ENCODE measurements at places on chromosomes 7 and 10.

GRCh38 chr7:158646766-158647474 lies 57.7 kb downstream of the NCAPG2 start:
- no peak for DNase-seq

DNA sequence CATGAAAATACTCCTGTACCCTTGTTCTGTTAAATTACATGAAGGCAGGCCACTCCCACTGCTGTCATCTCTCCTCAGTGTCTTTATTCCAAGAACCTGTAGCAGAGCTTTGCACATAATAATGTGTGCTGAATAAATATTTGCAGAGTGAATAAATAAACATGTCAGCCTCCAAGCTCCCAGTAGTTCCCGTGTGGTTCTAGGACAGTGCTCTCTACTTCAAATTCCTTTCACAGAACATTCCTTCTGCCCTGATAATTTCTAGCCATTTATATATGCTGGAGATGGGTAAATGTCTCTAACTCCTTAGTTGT lies 20.3 kb upstream of the HYAL4 start:
- no peak for DNase-seq

DNA sequence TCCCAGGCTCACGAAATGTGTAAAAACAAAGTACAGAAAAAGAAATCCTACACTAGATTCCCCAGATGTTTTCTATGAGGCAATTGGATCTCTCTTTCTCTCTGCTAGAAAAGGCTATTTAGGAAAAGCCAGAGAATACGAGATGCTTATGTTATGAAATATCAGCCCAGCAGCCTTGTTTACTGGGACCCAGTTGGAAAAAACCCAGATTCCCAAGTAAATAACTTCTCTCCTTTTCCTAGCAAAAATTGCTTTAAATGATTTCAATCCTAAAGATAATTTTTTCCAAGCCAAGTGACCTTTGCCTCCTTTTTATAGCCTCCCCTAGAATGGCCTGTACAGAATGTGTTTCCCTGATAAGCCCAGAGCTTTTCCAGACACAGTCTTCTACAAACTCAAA lies 199.3 kb downstream of the PLXNA4 start:
- DNase-seq, result no peak

- no peak for DNase-seq
Measured at GRCh38 chr10:52768001-52768532, 4.5 kb downstream of the MBL2 start.

GRCh38 chr10:112851588-112852211 lies 98.3 kb upstream of the TCF7L2 start:
- no peak for DNase-seq

DNA sequence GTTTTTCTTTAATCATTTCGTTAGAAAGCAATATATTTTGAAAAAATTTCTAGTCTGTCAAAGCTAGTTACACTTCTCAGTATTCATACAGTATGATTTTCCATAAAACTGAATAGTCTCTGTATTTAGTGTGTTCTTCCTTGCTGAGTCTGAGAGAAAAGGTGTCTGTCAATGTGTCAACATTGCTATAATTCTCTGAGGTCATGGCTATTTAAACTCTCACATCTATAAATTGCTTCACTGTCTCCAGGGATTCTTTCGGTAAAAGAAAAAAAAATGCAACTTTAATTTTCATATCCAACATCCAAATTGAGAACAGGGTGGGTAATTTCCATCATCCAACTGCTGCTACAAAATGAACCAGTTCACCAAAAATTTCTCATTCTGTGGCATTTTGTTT lies 319.7 kb upstream of the GHITM start:
- no peak for DNase-seq

DNA sequence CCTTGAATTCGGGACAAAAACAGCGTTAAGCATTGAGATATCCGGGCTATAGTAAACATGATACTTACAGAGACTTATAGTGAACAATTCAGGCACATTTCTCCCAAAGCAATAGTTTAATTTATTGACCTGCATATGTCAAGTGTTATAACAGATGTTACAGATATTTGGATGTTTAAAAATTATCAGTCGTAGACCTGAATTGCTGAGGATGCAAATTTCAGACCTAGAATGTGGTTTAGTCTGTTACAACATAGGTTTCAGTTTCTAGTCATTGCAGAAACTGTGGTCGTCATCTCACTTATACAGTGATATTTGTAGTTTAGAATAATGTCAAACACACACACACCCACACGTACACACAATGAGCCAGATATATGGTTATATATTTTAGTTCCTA lies 85.2 kb downstream of the VTI1A start:
- no peak for DNase-seq

- DNase-seq, result no peak
Measured at GRCh38 chr7:50317221-50317678, 12.7 kb downstream of the IKZF1 start.

DNA sequence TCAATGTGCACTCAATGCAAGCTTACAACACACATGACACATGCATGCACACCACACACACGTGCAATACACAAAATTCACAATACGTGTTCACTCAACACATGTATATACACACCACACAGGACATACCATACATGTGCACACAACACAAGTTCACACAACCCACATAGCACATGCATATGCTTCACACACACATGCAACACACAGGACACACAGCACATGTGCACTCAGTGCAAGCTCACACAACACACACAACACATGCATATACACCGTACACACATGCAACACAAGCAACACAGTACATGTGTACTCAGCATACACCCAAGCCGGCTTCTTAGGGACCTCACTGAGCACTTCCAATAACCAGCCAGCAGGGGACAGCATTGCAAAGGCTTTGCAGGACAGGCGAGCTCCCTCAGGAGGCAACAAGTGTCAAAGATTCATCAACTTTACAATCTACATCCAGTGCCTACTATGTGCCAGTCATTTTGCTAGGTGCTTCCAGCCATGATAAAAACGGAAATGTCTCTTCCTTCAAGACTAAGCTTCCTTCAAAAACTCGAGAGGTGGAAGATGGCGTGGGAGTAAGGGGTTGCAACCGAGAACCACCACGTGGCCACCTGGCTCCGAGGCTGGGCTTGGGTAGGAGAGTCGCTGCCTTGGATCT lies 61.1 kb downstream of the JCAD start:
- peak; percentile 73 for DNase-seq

DNA sequence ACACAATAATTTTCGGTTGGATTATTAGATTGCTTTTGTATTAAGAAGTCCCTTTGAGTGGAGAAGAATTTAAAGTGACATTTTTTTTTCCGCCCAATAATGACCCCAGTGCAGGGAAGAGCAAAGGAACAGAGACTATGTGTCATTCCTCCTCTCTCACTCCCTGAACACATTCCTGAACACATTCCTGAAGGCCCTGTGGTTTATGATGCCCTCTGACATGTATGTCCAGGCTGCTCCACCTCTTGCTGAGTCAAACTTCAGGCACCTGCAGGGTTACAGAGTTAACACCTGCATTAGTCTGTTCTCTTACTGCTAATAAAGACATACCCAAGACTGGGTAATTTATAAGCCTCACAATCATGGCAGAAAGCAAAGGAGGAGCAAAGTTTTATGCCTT lies 704.0 kb upstream of the LRRN3 start:
- DNase-seq, result peak; percentile 48

DNA sequence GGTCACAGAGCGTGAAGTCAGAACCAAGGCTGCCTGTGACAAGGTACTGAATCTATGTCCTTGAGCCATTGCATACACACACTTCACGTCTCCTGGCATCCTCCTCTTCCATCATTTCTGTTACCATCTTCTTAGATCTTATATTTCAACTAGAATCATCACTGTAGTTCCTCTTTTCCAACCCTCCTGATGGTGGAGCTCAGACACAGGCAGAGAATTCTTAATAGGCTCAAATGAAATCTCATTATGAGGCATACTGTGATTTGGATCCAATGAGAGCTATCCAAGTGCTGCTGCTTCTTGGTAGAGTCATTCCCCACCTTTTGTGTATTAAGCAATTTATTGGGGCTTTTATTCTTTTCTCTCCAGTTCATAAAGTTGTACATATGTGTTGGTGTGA lies 113.2 kb downstream of the CALCR start:
- no peak for DNase-seq

- no peak for DNase-seq
Measured at GRCh38 chr7:798921-799470, 33.3 kb upstream of the SUN1 start.

- DNase-seq, result no peak
Measured at GRCh38 chr10:107264742-107265141, 100.2 kb upstream of the SORCS1 start.

DNA sequence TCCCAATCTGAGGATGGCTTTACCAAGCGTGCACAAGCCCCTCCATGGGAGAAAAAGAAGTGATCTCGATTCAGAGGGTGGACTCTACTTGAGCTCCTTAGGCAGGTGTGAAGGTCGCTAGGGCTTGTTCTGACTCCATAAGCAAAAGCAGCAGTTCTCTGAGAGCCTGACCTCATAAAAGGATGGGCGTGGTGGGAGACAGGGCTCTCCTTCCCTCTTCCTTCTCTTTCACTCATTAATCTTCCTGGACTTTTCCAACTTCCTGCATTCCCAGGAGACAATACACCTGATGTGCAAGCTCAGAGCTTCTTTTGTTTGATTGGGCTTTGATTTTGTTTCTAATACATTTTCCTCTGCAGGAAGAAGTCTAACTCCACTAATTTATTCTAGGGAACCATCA lies 22.3 kb upstream of the TMEM72 start:
- no peak for DNase-seq

GRCh38 chr7:95525503-95525902 lies 39.8 kb downstream of the ASB4 start:
- DNase-seq, result no peak

DNA sequence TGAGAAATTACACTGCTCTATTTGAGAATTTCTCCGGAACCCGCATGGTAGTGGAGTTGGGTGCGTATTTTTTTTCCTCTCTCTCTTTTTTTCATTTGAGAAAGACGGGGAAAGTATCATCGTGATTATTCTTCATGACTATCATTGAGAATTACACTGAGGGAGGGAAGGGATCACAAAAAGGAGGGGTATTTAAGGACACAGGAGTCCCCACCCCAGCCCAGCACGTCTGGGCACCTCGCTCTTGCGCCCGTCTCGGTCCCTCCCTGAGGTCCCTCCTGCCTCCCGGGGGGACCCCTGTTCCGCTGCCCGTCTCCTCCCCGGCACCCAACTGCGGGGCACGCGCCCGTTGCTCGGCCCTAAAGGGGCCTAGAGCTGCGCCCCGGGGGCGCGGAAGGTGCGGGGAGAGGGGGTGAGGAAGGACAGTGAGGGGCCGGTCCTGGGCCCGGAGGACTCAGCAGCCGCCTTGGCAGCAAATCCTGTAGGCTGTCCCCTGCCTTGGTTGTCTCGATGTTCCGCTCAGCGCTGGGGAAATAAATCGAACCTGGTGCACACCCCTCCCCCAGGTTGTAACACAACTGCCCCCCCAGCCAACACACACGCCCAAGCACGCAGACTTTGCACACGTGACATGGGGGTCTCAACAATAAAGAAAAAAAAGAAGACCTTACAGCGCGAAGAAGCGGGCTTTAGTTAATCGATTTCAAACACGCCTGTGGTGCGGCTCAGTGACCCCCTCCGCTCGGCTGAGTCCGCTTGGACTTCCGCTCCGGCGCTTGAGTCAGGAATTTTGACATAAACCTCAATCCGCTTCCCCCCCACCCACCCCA lies 18.6 kb upstream of the GATA3 start:
- no peak for DNase-seq

DNA sequence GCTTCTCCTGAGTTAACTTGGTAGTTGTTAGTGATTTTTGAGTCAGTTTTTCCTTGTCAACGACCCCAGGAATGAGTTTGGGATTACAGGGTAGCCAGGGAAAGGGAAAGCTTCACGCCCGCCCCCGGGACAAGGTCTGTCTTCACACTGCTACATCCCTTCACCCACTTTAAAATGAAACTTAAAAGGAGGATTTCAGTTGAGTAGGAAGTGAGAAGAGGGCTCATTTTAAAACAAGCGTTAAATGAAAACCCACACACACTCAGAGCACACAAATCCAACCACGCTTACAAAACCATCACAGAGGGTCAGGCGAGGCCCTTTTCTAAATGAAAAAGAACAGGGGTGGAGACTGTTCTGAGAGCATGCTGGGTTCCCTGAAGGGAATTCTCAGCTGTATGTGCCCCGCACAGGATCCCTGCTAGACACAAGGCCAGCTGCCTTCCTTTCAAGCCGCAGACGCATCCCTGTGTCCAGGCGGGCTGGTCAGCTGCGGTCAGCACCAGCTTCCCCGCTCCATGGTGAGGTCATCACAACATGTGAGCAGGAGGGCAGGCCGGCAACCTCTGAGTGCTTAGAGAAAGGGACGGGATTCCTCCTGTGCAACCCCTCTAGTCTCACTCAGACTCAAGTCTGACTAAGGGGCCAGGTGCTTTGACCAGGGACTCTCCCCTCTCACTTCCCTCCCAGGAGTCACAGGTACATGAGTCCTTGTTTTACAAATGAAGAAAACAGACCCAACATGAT lies 111.8 kb downstream of the EGFR start:
- peak; percentile 74 for DNase-seq

- DNase-seq, result peak; percentile 67
Measured at GRCh38 chr10:52779541-52780390, 7.2 kb upstream of the MBL2 start.

DNA sequence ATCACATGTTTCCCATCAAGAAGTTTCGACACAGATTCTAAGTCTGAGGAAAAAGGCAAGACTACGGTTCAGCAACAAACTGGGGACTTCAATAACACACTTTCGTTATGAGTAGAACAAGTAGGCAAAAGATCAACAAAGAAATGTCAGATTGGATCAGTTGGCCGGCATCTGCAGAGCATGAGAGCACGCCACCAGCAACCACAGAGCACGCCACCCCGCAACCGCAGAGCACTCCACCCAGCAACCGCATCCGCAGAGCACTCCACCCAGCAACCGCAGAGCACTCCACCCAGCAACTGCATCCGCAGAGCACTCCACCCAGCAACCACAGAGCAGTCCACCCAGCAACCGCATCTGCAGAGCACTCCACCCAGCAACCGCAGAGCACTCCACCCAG lies 89.7 kb upstream of the FAM20C start:
- DNase-seq, result no peak

DNA sequence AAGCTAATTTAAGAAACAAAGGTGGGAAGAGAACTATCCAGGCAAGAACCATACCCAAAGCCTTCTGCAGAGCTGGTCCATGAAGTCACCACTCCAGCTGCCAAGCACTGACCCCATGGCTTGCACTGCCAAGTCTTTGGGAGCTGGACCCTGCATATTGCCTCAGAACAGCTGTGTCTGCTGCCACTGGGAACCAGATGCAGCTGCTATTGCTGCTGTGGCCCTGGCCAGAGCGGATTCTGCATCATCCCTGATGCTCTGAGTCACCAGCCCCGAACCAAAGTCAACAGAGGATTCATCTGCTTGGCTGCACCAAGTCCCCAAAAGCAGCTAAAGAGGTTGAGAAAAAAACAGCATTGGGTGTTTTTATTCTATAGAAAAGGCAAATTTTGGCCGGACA lies 39.2 kb upstream of the GSAP start:
- peak; percentile 77 for DNase-seq

GRCh38 chr10:72276013-72276387 lies 2.3 kb downstream of the DDIT4 start:
- no peak for DNase-seq

GRCh38 chr7:6323967-6324701 lies 51.7 kb upstream of the CYTH3 start:
- no peak for DNase-seq

All from hepatic stellate cell (primary cell).